ENCODE measurements at places on chromosomes 16 and 17. TPM values are rescaled to one million over a fixed set of nuclear protein-coding genes. Genes with fewer than 3 reads are reported as not detected.

The MEOX1 gene
- 0.83 TPM for total RNA-seq

The HSD17B2 gene
- total RNA-seq = 0.18 TPM

The STAC2 gene
- total RNA-seq = not detected

The KRT9 gene
- not detected for total RNA-seq

DNA sequence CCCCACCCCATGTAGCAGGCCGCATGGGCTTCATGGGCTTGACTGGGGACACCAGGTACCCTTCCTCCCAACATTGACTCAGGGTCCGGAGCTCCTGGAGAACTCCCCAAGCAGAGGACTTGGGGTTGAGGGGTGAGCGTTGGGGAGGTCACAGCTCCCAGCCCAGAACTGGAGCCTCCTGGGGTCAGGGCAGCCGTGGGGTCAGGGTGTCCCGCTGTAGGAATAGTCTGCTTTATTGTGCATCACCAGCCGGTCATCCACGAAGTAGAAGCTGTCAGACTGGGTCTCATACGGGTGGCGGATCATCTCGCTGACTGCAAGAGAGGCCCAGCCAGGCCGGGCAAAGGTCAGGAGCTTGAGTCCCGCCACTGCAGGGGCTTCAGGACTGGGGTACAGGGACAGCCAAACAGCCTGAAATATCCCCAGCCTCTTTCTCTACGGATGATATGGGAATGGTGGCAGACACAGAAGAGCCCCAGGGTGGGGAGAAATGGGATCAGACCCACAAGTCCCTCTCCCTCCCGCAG, 5.3 kb downstream of the UNC119 start:
- no peaks in the 10 kb centered on the region for H3K27me3 ChIP-seq
- H3K4me1 ChIP-seq = peaks cover 6% of the 10 kb centered on the region
- peaks cover 8% of the 10 kb centered on the region for H3K36me3 ChIP-seq
- H3K27ac ChIP-seq = no peak overlapping the region

GRCh38 chr16:20610892-20611349, 34.8 kb upstream of the ACSM2B start:
- H3K27ac ChIP-seq = no peak overlapping the region
- H3K4me3 ChIP-seq = no peak overlapping the region
- no peaks in the 10 kb centered on the region for H3K4me1 ChIP-seq

GRCh38 chr16:15795615-15796014, 61.2 kb downstream of the MYH11 start:
- H3K27ac ChIP-seq = no peak overlapping the region
- DNase-seq = no peak
- peaks cover under 1% of the 10 kb centered on the region for H3K4me1 ChIP-seq
- H3K36me3 ChIP-seq = no peaks in the 10 kb centered on the region
- H3K27me3 ChIP-seq = peaks cover 3% of the 10 kb centered on the region

GRCh38 chr17:76195281-76196096, 44.8 kb downstream of the RNF157 start:
- H3K27me3 ChIP-seq = no peaks in the 10 kb centered on the region
- H3K36me3 ChIP-seq = no peaks in the 10 kb centered on the region
- H3K4me1 ChIP-seq = no peaks in the 10 kb centered on the region
- DNase-seq = no peak

DNA sequence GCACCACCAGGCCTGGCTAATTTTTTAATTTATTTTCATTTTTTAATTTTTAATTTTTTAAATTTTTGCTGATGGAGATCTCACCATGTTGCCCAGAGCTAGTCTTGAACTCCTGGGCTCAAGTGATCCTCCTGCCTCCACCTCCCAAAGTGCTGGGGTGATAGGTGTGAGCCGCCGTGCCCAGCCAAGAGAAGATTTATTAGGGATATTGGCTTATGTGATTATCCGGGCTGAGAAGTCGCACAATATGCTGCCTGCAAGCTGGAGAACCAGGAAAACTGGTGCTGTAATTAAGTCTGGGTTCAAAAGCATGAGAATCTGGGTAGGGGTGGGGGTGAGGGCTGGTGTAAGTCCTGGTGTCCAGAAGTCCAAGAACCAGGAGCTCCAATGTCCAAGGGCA, 2.5 kb upstream of the C16orf90 start:
- H3K27ac ChIP-seq = no peak overlapping the region
- no peaks in the 10 kb centered on the region for H3K36me3 ChIP-seq
- no peak overlapping the region for H3K4me3 ChIP-seq
- DNase-seq = no peak
- H3K4me1 ChIP-seq = peaks cover 5% of the 10 kb centered on the region

DNA sequence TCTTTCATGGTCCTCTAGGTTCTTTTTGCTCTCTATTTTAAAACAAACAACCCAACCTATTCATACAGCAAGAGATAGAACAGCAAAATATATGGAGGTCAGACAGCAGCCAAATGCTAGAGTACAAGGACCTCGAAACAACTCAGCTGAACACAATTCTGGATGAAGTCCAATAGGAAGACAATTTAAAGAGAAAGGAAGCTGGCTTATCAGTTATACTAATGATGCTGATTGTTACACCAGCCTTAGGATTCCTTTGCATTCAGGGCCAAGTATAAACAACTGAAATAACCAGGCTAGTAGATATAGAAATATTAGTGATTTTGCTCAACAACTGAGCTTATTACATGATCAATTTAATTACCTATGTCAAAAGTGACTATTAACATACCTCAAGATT, 2.5 kb downstream of the SSH2 start:
- H3K36me3 ChIP-seq = no peaks in the 10 kb centered on the region
- no peaks in the 10 kb centered on the region for H3K27me3 ChIP-seq
- H3K27ac ChIP-seq = no peak overlapping the region
- H3K4me3 ChIP-seq = no peak overlapping the region
- no peak for DNase-seq
- peaks cover 2% of the 10 kb centered on the region for H3K4me1 ChIP-seq

- 0 out of 2 replicates have a peak, but pooled peaks cover 4% of the 10 kb centered on the region for H3K36me3 ChIP-seq
- H3K27ac ChIP-seq = no peak overlapping the region
- no peaks in the 10 kb centered on the region for H3K27me3 ChIP-seq
- peaks cover 29% of the 10 kb centered on the region for H3K4me1 ChIP-seq
- no peak for DNase-seq
These were observed 94.6 kb upstream of the GSE1 start for GRCh38 chr16:85518398-85519049.

- no peaks in the 10 kb centered on the region for H3K36me3 ChIP-seq
- DNase-seq = no peak
- H3K27ac ChIP-seq = no peak overlapping the region
These were observed 127.6 kb upstream of the TNRC6C start for GRCh38 chr17:77830816-77831473.
